IPS-NIHi11 (cell line): ENCODE measurements at places on chromosomes 1 and 21.

GRCh38 chr1:185840880-185841279 is 106.7 kb downstream of the HMCN1 start:
- DNase-seq = no peak

- DNase-seq = no peak
Measured at GRCh38 chr1:3742439-3743298, 9.6 kb upstream of the CCDC27 start.

DNA sequence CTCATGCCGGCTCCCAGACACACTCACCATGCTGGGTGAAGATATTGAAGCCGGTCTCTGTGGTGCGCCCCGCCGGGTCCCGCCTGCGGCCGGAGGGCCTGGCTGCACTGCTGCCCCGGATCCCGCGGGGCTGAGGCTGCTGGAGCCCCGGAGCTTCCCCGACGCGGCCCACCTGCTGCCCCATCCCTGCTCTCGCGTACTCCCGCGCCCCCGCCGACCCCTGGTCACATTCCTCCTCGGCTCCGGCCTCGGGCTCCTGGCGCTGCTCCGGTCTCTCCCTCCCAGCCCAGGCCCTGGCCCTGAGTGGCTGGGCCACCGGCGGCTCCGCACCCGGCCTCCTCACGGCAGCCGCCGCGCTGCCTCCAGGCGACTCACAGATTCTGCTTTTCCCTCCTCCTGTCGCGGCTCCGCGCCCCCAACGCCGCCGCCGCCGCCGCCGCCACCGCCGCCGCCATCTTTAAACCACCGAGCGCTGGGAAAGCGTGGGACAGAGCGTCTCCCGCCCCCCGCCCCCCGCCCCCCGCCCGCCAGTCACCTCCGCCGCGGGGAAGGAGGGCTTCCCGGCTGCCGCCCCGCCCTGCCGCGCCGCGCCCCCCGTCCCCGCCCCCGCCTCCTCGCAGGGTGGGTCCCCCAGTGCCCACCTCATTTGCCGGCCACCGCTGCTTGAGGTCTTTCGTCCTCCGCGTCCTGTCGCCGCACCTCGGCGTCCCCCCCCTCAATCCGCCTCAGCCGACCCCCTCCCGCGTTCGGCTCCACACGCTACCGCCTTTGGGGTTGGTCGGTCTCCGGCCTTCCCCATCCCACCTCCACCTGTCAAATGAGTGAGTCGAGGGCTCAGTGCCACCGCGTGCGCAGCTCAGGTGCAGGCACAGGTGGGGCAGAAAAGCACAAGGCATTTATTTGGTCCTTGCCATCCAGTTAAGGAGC is at the start of gene ABL2:
Gene ABL2, minus strand, starts transcription at position 464 of the 927 bp plus-strand sequence. Its CDS starts 280 bp downstream, at position 184.
- DNase-seq = peak; percentile 90

- DNase-seq = no peak
Measured at GRCh38 chr1:10771789-10772188, 24.7 kb downstream of the CASZ1 start.

DNA sequence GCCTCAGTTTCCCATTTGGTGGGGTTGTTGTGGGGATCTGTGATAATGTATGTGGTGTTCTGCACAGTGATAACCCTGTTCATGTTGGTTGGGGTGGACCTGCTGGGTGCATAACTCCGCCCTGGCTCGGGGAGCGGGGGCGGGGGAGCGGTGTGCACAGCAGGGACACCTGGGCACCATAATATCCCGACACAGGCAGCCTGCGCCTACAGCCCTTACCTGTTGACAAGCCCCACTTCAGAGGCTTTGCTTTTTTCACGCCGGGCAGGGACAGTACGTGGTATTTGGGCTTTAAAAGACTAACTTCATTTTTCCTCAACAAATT is 48.0 kb upstream of the ACOT11 start:
- no peak for DNase-seq

GRCh38 chr1:234040446-234041317 is 136.2 kb downstream of the SLC35F3 start:
- DNase-seq = no peak

DNA sequence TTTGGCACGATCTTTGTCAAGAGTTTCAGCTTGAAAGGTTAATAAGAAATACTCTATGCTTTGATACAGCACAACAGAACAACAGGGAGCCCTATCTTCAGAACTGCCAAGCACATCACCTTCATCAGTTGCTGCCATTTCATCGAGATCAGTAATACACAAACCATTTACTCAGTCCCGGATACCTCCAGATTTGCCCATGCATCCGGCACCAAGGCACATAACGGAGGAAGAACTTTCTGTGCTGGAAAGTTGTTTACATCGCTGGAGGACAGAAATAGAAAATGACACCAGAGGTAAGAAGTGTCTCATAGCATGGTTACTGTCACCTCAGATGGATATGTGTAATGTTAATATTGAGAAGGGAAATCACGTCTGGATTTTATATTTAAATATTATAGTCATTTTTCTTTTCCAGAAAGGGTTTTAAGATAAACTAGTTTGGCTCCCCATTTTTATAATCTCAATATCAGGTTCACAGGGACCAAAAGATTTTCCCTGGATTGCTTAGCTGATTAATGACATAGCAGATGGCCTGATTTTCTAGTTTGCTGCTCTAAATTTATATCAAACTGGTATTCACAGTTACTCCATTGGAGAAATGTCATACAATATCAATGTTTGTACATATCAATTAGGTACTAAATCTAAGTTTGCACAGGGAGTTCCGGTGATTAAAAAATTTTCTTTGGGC is 97.3 kb downstream of the USP25 start:
- DNase-seq = no peak

DNA sequence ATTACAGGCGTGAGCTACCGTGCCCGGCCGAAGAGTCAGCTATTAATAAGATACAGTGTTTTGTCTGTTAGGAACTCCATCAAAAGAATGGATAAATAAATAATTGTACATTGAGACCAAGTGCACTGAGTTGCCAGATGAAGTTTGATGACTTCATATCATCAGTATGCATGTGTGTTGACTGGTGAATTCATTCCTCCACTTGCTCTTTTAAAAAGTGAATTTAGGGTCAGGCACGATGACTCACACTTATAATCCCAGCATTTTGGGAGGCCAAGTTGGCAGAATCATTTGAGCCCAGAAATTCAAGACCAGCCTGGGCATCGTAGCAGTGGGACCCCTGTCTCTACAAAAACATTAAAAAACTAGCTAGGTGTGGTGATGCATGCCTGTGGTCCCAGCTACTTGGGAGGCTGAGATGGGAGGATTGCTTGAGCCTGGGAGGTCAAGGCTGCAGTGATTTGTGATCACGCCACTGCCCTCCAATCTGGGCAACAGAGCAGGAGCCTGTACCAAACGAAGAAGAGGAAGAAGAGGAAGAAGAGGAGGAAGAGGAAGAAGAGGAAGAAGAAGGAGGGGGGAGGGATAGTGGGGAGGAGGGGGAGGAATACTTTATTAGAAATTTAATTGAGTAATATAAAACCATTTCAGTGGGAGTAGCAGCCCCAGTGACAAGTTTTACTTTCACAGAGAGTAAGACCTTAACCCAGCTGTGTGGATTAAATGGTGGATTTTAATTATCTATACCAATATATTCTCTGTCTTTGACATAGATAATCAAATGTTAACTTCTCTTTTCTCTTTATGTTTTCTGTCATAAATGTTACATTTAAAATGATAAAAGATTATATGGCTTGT is 74.9 kb downstream of the CCDC18 start:
- DNase-seq = no peak

- no peak for DNase-seq
Measured at GRCh38 chr1:87327376-87328271, 1.1 kb upstream of the LMO4 start.

GRCh38 chr1:201274616-201275252 is 8.6 kb upstream of the PKP1 start:
- DNase-seq = no peak

DNA sequence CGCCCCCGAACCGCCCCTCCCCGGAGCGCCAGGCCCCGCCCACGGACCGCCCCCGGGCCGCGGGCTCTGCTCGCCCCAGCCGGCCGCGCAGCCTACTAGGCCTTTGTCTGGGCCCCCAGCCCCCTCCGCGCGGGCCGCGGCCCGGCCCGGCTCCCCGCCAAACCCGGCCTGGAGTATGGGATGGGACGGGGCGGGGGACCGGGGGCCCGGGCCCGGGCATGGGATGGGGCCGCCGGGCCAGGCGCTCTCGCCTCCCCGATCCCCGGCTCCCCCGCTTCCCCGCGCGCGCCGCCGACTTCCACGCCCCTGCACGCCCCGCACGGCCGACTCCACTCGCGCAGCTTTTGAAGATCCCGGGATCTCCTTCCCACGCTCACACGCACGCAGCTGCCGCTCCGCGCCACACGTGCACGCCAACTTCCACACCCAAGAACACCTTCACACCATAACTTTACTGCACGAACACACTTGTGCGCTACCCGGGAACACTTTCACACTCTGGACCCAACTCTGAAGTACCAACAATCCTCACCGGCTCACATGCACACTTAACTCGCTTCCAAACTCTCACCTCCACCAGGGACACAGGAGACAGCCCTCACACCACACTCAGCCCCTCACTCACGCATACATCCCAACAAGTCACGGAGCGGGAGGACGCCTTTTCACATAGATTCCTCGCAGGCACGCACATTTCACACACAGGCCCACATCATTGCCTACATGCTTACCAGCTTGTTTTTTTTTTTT is 437 bp upstream of the HSPG2 start:
- DNase-seq = peak; percentile 93

DNA sequence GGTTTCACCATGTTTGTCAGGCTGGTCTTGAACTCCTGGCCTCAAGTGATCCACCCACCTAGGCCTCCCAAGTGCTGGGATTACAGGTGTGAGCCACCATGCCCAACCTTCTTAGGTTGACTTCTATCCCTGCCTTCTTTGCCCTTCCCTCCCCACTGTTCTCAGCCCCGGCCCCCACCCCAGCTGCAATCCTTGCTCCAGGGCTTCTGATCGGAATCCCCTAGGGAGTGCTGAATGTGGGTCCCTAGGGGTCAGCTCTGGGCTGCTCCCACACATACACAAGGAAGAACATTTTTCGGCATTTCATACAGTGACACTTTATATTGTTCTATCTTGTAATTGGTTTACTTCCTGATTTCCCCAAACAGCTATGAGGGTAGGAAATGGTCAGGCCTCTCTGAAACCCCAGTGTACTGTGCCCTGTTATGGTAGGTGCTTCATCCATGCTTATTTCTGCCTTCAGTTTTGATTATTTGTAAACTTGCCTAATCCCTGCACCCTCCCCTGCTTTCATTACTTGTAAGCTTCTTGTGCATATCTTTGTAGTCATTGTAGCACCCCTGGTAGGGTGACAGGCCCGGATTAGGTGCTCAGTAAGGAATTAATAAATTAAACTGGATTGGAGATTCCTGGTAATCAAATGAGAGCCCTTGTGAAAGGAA is 5.8 kb upstream of the SRP9 start:
- no peak for DNase-seq

DNA sequence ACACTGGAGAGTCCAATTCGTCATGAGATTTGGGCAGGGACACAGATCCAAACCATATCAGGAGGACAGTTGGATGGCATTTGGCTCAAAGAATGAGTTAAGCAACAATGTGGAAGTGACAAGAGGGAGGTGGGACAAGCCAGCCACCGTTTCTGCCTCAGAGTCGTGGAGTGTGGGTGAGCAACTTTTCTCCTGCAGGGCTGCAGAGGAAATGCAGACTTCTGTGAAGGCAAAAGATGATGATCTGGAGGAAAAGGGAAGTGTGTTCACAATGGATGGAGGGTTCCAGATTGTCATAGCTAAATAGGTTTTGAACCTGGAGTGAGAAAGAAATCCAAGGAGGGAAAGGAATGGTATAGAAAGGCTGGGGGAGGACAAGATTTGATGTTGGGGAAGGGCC is 16.4 kb upstream of the KANK4 start:
- no peak for DNase-seq

- no peak for DNase-seq
Measured at GRCh38 chr21:31092832-31093625, 54.8 kb upstream of the KRTAP19-8 start.

GRCh38 chr1:44631333-44631646 is 43.0 kb downstream of the TMEM53 start:
- no peak for DNase-seq

DNA sequence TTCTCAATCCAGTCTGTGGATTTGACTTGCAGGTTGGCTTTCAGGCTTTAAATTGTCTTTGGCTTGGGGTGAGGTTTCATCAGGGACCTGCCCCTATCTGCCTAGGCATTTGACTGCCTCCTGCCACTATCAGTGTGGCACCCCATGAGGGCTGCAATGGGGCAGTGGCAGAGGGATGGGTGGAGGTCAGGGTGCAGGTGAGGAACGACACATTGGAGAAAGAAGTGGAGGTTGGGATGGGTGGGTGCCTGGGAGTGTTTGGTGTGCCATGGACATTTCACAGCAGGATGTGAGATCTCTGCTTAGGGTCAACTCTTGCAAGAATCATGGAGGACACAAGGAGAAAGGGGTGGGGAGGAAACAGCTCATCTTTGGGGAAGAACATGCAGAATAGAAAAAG is 625.1 kb downstream of the PTPRU start:
- DNase-seq = no peak

DNA sequence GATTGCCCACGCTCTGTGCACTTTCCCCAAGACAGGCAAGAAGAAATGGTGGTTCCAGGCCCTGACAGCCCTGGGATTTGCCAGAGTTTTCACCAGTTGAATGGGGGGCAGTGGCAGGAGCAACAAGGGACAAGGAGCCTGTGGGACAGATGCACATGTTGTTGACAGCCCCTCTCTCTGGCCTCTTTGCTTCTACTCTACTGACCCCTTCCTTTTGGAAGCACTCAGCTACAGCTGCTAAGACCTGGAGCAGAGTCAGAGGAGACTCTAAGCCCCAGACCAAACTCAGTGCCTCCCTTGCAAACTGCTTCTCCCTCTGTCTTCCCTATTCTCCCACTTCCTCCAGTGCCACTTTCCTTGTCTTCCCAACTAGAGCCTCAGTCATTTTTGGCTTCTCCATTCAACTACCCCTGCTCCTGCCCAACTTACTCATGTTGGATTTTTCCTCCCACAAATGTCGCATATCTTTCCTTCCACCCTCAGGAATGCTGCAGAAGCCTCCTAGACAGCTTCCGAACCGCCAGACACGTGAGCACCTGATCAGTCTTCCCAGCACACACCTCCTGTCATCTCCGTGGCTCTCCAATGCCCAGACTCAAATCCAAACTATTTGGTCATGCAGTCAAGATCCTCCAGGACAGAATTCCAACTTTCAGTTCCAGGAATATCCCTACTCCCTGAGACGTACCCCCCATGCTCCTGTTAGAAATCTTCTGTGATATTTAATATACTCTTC is 9.1 kb downstream of the INKA2 start:
- no peak for DNase-seq

GRCh38 chr1:95229037-95229436 is 5.0 kb upstream of the RWDD3 start:
- no peak for DNase-seq

DNA sequence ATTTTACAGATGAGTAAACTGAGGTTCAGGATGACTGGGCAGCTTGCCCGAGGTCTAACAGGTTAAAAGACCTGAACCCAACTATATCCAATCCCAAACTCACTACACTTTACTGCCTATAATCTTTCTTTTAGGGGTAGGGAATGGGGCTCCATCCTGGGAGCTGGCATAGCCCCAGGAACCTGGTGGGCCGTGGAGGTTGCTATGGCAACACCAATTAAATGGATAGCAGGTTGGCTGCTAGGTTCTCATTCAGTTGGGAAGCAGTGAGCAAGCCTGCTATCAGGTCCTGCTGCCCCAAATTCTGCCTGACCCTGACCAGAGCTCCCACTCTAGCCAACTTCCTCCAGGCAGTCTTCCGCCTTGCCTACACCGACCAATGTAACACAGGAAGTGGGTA is 40.9 kb downstream of the LRP8 start:
- DNase-seq = peak; percentile 50

- DNase-seq = no peak
Measured at GRCh38 chr1:217067642-217068041, 344.4 kb upstream of the ESRRG start.

- DNase-seq = no peak
Measured at GRCh38 chr1:85654066-85654782, 54.0 kb downstream of the ZNHIT6 start.

- DNase-seq = no peak
Measured at GRCh38 chr1:9293533-9294404, 1.1 kb downstream of the SPSB1 start.
